ENCODE measurements at places on chromosomes 4 and X.
A peak's percentile ranks its signal among the peaks of the same experiment; 100 is the strongest.

- no peak for DNase-seq
These were observed 81.5 kb downstream of the ZNF674 start for GRCh38 chrX:46463682-46464081.

DNA sequence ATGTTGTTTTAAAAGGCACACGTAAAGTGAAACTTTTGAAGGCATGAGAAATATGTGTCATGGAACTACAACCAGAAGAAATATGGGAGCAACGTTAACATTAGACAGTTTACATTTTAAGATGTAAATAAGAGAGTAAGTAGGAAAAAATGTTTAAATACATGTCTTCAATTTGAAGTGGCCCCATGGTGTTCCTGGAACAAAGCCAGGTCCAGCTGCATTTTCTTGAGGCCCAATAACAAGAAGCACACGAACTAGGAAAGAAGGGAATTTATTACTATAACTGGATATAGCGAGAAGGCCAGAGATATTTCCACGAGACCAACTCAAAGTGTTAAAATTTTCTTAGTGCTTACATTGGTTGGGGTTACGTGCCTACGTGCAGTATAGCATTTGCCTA is 458.1 kb downstream of the KCTD8 start:
- no peak for DNase-seq

- DNase-seq = no peak
These were observed 151.4 kb downstream of the BANK1 start for GRCh38 chr4:101941816-101942358.

GRCh38 chr4:2484993-2485392 is 16.1 kb downstream of the RNF4 start:
- DNase-seq = no peak

DNA sequence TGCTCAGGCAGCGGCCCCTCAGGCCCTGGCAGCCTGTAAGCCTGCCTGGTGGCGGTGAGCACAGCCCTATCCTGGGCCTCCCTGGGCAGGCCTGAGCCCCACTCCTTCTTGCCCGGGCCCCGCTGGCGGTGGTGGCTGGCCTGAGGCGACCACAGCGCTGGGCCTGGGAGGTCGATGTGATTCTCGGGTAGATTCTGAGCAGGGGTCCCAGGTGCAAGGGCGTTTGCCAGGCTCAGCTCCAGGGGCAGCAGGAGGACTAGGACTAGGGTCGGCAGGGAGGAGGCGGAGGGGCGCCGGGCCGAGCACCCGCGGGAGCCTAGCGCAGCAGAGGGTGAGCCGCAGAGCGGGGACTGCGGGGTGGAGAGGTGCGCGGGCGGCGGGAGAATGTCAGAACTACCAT is 17.0 kb downstream of the FAM9A start:
- no peak for DNase-seq

- DNase-seq = no peak
These were observed 87.8 kb downstream of the SH3KBP1 start for GRCh38 chrX:19799319-19800182.

- no peak for DNase-seq
These were observed 35.1 kb upstream of the NR3C2 start for GRCh38 chr4:148477276-148477675.

GRCh38 chr4:163284304-163284703 is 48.1 kb downstream of the NPY1R start:
- no peak for DNase-seq

GRCh38 chrX:13101441-13102139 is 57.2 kb upstream of the FAM9C start:
- DNase-seq = no peak

DNA sequence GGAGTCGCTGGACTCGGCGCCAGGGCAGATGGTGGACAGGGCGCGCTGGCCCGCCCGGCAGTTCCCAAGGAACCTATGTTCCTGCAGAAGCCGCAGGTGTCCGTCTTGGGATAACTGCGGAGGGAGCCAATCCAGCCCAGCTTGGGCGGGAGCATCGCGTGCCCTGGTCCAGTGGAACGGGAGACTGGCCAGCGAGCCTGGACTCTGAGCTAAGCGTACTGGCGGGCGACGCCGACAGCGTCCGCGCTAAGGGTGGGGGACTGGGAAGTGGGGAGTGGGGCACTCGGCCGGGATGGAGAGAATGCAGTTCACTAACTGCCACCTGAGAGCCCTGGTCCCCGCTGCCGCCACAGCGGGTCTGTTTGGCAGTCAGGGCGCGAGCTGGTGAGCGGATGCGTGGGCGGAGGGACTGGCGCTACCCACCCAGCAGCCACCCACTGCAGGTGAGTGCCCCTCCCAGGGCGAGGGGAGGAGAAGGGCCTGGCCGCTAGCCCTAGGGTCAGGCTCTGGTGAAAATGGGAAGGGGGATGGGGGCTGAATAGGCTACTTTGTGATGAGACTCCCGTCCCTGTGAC is 1.3 kb upstream of the MAMLD1 start:
- DNase-seq = no peak

- no peak for DNase-seq
These were observed 8.8 kb downstream of the ADAM29 start for GRCh38 chr4:174926958-174927357.

DNA sequence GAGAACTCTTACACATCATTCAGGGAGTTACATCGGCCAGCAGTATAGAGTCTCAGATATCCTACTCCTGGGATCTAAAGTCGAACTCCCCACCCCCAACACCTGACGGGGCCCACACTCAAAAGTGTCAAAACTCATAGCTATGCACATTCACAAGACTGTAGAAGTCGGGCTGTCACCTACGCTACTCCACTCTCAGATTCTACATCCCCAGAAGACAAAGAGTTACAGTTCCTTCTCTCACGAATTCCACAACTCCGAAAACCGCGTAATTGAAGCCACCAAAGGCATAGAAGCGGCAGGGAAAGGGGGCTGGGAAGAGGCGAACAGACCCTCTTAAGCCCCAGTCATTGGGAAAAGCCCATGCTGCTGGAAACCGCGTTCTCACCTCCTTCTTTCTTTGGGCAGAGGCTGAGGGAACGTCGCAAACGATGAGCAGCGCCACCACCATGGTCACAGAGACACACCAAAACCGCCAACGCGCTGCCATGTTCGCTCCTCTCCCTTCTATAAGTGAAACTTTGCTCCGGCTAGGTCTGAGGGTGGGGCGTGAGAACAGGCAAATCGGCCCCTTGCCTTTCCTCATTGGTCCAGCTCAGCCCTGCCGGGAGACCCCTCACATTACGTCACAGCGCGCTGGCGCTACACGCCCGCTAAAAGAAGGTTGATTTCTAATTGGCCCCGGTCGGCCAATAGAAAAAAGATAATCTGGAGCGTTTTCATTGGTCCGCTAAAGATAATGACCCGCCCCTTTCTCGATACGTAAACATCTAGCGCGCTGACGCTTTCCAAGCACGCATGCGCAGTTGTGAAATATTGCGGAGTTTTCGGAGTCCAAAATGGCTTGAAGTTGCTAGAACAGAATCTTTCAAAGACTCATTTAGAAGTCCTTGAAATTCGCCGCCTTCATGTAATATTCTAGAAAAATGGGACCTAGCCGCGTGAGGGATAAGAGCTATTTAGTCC is at the start of gene MAGT1:
Gene MAGT1, minus strand, starts transcription at position 515 of the 966 bp plus-strand sequence. Its CDS starts 25 bp downstream, at position 490.
- peak; percentile 82 for DNase-seq

DNA sequence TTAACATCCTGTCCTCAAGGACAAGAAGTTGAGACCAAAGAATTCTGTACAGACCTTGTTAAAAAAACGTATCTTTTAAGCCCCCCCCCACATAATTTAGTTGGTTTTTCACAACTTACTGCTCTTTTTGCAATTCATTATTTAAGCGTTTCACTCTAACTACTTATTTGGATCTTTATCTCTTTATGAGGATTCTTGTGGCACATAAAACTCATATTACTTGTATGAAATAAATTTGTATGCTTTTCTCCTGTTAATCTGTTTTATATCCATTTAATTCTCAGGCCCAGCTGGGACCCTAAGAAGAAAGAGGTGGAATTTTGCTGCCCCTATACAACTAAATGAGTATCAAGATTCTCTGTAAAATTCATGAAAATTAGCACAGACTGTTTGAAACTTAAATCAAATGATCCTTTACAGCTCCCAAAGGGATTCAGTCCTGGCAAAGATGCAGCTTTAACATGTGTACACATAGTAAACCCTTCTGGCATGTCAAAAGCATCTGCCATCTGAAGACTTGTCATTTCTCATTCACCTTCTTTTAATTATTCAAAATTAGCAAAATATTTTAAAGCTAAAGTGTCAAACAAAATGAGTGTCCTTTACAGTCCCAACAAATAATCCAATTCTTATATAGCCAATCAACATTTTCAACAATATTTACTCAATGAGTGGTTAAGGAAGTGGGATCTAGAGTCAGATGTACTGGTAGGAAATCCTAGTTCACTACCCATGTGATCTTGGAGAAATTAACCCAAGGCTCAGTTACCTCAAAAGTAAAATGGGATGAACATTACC is 17.7 kb downstream of the ARAP2 start:
- DNase-seq = no peak

DNA sequence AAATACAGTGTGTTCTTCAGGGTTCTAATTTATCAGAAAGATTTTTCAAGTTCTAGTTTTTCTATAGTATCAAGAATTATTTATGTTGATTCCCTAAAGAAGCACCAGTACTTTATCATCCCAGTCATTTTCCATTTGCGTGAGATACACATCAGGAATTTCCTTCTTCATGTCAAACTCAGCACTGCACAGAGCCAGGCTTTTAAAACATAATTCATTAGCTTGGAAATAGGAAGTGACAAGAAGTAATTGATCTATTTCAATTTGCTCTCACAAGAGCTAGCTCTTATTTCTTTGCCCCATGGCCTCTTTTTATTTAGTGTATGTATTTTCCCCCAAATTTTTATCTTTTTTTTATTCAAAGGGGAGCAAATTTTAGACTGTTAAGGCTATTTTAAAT is 13.0 kb upstream of the SLC10A4 start:
- DNase-seq = no peak

DNA sequence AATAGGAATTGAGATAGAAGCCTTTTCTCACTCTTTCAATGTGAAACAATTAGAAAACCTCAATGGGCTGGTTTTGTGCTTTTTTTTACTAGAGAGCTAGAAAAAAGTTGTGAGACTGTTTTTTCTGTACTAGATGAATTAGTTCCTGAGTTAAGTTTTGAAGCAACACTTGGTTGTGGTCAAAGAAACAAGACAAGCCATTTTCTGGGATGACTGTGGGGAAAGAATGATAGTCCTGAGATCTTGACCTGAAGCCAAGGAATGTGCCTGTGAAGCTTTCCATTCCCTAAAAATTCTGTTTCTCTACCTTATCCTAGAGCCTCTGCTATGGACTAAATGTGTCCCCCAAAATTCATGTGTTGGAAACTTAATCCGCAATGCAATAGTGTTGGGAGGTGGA is 157.8 kb upstream of the TLL1 start:
- DNase-seq = no peak

GRCh38 chr4:37043342-37043741 is 201.2 kb upstream of the NWD2 start:
- DNase-seq = no peak

GRCh38 chr4:9762823-9763475 is 18.5 kb upstream of the DRD5 start:
- peak; percentile 17 for DNase-seq

DNA sequence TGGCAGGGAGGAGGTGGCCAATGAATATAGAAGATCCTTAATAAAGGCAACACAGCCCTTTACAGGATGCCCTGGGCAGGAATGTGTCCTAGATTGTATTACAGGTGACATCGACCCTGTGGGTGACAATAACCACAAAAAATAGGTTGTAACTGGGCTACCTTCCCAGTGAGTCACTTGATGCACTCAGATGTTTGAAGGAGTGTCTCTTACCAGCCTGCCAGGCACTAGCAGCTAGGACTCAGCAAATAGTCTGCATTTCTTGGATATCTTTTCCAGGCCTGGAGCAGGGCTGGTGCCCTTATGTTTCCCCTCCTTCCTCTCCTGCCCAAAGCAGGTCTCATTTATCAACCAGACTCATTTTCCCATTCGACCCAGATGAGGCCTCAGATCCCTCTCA is 50.9 kb upstream of the TMEM164 start:
- no peak for DNase-seq

GRCh38 chr4:86818211-86818610 is 31.0 kb downstream of the SLC10A6 start:
- no peak for DNase-seq

- DNase-seq = no peak
These were observed 15.9 kb downstream of the MID1IP1 start for GRCh38 chrX:38817004-38817703.

DNA sequence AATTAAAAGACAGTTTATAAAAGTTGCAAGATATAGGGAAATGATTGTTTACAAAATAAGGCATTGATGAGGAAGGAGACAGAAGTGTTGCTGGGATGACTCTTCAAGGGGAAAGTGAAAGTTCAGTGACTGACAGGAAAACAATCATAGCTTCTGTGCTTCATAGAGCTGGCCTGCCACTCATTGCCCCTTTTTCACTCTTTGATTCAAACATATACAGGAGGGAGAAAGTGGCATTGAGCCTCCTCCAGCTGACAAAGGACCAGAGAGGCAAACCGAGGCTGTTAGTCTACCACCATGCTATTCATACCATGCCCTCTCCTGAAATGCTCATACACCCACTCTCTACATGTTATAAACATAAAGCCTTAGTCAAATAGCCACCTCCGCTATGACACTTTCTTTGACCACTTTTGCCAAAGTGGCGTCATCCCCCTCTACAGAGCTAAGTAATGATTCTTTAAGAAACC is 79.2 kb upstream of the ATOH1 start:
- DNase-seq = no peak

- DNase-seq = no peak
These were observed 15.8 kb upstream of the TXK start for GRCh38 chr4:48149827-48150370.

DNA sequence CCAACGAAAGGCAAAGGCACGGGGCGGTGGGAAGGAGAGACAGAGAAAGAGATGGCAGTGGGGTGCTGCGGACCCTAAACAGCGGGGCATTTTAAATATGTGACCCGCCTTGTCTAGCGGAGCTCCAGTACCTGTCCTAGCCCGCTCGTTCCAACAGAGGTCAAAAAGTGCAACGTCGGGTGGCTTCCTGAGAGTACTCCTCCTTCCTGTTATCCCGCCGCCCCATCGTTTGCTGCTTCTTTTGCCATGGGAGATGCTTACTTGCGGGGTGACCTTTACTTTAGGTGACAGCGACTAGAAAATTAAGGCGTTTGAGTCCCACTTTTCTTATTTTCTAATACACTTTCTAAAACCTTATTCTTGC is 735 bp downstream of the NRK start:
- DNase-seq = no peak

DNA sequence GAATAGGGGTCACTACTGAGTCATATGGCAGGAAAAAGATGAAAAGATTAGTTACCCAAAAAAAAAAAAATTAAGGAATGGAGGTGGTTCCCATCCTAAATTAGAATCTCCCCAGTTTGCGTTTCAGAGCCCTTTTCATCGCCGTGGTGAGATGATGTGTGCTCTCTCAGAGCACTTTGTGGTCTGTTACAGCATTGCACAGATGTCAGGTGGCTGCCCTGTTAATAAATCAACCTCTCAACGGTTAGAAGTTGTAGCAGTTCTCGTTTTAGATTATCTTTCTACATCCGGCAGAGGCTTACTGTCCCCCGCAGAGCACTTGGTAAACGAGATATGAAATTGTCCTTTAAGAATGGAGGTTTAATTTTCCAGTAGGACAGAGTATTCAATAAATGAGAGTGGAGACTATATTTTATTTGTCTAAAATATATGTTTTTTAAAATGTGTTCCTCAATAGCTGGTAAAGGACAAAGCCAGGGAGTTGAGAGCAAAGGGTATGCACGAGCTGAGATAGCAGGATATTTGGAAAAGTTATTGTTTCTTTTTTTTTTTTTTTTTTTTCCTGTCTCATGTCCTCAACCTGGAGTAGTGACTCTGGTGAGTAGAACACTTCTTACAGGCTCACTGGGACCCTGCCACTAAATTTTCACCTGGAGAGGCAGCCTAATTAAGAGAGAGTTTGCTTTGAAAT is 26.9 kb downstream of the AFF1 start:
- DNase-seq = no peak

- DNase-seq = no peak
These were observed 134.4 kb upstream of the CPEB2 start for GRCh38 chr4:14867847-14868246.
